COLO829 (cell line): ENCODE measurements at places on chromosomes 6 and 20.

DNA sequence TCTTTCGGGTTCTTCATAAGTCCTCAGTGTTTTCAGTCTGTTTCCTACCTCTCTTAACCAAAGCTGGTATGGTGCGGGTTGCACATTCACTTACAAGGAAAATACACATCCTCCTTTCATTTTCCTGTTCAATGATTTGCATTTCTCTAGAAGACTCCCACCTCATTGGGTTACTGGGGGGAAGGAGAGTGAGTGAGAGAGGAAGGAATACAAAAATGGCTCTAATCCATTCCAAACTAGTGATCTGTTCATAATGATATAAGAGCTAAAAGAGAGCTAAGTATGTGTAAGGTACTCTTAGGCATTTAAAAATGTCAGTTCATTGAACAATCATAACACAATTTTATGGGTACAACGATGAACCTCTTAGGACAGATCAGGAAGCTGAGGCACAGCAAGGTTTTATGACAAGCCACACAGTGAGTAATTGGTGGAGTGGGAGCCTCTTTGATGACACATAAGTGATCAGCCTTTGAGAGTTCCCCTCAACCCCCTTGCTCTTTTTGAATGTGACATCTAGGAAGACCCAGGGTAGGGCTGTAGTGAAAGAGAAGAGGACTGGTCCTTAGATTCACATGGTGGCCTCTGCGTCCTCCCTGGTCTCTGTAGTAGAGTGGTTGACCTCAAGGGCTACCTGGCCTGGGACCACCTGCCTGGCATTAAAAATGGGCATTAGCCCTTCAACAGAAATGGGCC, 328.4 kb upstream of the SOX4 start:
- DNase-seq, result no peak

DNA sequence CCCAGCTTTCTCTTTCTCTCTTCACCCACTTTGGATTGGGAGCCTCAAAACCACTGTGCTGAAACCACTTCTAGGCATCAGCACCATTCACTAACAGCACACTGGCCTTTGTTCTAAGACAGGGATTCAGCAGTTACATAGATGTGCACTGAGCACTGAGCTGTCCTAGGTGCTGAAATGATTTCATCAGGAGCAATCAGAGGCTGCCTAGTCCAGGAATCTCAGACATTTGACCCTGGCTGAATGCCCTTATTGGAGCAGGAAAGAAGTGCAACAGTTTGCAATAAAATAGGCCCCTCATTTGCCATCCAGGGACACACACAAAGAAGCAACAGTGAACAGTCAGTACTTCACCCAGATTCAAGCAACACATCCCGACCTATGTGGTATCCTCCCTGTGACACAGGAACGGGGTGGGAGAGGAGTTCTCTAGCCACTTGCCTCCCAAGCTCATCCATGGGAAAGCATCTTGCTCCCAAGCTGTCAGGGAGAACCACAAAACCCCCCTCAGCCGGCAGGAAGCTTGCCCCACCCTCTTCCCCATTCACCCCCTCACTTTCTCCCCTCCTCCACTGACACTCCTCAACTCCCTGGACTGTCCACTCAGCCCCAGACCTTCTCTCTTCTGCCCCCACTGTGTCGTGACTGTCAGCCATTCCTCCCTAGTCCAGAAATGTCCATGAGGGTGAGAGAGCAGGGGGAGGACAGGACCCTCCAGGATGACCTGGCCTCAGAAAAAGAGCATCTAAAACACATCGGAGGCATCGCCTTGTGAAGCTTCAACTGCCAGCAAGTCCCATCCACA, 304.4 kb downstream of the PREX1 start:
- DNase-seq, result peak; percentile 82

- no peak for DNase-seq
Observed at GRCh38 chr20:45041464-45042337, 59.2 kb downstream of the KCNS1 start.

DNA sequence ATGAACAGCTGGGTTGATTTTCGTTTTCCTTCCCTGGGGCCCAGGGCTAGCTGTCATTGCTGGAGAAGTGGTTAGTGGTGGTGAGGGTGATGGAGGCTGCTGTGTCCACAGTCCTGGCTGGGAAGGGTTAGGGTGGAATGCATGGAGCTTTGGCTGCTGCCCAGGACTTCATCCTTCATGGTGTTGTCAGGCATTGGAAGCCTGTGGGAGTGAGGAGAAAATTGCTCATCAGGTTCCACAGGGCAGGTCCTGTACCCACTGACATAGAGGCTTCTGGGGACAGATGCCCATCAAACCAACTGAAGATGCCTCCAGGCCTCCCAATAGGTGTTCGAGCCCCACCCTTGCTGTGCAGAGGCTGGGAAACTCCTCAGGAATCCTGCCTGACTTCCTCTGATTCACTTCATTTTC, 262.4 kb upstream of the SUPT3H start:
- no peak for DNase-seq

- DNase-seq, result no peak
Observed at GRCh38 chr6:112016320-112016719, 37.6 kb upstream of the CCN6 start.

DNA sequence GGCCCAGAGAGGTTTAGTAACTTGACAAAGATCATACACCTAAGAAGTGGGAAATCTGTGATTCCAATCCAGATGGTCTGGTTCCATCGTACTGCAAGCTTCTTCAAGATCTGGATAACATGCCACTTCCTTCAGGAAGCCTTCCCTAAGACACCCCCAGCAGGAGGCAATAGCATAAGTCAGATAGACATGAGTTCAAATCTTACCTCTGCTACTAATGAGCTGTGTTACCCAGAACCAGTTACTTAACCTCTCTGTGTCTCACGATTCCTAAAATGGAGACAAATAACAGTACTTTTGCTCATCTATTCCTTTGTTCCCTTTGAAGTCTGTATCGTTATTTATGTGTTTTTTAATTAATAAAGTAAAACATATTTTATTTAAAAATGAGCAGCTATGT, 22.3 kb upstream of the OCSTAMP start:
- DNase-seq, result no peak

GRCh38 chr20:10960416-10960815, 286.6 kb upstream of the JAG1 start:
- DNase-seq, result no peak

DNA sequence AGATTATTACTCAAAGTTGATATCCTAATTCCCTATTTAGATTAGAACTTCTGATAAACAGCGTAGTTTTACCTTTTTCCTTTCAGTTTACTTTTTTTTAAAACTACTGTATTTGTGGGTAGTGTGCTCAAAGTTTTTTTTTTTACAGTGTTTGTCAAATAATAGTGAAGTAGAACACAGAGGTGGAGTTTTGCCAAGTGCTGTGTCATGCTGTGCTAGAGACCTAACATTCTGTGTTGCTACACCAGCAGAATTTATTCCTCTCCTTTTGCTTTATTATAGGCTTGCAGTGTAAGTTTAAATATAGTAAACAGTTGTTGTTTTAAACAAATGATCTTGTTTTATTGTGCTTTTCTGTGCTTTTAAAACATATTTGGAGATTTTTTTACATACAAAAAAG, 125.4 kb downstream of the HIVEP1 start:
- peak; percentile 21 for DNase-seq

- no peak for DNase-seq
Observed at GRCh38 chr6:127893541-127893940, 7.3 kb downstream of the THEMIS start.

DNA sequence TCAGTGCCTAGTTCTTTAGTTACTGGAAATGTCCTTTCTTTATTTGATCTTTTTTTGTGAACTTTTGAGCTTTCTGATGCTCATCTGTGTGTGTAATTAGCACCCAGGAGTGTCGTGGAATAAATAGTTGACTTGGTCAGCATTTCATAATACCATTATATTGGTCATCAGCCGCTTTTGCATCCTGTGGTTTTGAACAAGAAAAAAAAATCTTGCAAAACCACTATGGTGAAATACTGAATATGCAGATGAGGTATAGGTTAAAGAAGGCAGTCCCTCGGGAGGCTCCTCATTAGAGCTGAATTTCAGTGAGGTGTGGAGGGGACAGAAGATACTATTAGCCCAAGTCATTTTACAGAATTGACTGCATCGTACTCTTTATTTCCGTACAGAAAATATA, 90.1 kb downstream of the FOXO3 start:
- DNase-seq, result no peak

DNA sequence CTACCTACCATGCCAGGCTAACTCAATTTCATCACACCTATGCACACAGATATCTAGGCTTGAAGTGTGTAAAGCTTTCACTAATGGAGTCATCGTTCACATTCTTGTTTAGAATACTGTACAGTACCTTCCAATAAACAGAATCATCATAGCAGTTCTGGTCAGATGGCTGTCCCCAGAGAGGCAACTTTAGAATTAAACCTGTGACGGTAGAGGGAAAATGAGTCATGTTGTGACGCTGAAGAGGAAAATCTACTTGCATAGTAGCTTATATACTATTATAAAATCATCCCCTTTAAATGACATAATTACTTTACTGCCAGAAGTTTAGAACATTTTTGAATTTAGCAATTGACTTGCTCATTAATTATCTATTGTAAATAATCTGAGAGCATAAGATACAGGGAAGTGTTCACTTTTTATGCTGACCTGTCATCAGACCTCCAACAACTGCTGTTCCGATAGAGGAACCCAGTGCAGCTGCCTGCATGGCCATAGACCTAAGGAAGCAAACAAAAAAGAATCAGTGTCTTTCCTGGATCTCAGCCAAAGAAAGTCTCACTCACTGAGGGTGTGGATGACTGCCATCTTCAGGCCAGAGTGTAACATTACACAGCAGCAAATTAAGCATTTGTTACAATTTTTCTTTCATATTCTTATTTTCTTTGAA, 29.8 kb downstream of the RHAG start:
- peak; percentile 89 for DNase-seq

DNA sequence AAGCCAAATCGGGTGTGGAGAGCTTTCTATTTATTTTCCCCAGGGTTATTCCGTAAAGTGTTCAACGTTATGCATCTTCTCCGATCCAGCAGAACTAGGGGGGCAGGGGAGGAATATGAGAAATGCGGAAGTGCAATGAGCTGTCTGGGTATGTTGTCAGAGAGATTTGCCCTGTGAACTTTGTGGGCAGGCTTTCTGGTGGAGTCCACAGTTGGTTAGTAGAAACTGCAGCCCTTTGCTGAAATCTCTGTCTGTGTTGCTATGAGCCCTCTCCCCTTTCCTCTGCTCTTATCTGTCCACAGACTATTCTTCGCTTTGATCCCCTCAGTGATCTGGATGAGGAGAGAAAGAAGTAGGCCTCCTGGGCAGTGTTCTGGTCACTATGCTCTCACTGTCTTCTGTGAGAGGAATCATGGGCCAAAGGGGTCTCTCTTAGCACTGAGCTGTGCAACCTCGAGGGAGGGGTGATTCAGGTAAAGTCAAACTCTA, 158.9 kb upstream of the FUT9 start:
- no peak for DNase-seq

- no peak for DNase-seq
Observed at GRCh38 chr6:24960991-24961475, 25.3 kb upstream of the RIPOR2 start.

DNA sequence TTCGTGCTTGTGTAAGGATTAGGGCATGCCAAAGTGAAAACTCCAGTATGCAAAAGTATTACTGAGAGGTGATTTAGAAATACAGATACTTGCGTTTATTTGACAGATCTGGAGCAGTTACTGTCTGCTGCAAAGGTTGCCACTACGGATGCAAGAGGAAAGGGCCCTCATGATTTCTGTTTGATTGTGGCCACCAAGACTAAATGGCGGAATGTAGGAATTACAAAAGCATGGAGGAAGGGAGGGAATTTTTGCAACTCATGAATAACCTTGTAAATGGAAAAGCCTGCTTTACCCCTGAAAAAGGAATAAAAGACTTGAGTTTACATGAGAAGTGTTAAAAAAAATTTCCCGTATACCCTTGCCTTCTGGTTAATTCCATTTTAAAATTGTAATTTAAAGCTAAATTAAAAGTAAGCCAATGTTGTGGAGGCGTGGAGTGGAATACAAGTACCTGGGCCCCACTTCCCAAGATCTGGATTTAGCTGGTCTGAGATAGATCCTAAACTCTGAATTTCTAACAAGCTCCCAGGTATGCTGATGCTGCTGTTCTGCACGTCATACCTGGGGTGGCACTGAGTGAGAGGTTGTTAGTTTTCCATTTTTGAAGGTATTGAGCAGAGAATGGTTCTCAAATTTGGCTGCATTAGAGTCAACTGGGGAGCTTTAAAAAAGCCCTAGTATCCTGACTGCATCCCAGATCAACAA, 56.6 kb upstream of the NKX2-2 start:
- no peak for DNase-seq

GRCh38 chr6:25882051-25882496, 8.0 kb upstream of the SLC17A3 start:
- no peak for DNase-seq

DNA sequence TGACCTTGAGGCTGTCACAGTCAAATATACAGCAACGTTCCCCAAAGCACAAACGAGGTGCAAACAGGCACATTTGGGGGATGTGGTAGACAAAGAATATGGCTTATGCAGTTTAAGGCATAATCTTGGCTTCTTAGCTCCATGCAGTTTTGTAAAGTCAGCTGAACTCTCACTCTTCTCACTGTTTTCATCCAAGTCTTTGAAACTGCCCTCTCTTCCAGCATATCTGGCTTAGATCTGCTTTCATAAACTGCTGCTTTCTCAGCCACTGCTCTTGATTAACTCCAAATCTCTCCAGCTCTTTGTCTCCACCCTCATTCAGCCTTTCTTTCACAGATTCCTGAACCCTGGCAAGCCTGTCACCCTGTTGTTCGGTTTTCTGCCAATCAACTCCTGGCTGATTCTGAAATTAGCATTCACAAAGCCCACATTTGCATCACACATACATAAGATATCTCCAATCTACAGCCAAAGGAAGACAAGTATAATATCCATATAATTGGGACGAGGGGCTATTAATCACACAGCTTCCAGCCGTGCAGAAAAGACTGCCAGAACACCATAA, 301.1 kb upstream of the RNF217 start:
- no peak for DNase-seq

DNA sequence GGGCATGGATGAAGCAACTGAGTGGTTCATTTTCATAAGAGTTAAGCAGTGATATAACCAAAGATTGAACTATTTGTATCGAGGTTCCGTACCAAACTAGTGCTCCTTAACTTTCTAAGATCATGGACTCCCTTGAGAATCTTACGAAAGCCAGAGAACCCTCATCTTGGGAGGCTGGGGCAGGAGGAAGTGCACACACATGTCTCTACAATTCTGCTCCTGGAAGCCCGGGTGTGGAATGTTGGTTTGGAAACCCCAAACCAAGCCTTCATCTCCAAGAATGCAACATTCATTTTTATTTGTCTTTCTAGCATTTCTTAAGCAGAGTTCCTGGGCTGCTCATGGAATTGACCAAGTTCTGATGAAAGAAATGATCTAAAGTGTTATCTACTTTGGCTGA, 250.5 kb upstream of the PRND start:
- no peak for DNase-seq
